Glomerular endothelial cell (primary cell): ENCODE measurements at places on chromosomes 12 and 14. TPM values are rescaled to one million over a fixed set of nuclear protein-coding genes. Genes with fewer than 3 reads are reported as not detected.

Gene KRT7
- 92.6 and 240 TPM in 2 replicates for total RNA-seq

Gene C12orf50
- total RNA-seq, result 0.12 TPM in 1 of 2 replicates, not detected in the other

Gene GPATCH2L
- total RNA-seq, result 52.1 and 58.7 TPM in 2 replicates

Gene SPIC
- total RNA-seq, result not detected in 2 replicates

Gene CISTR
- not detected in 2 replicates for total RNA-seq

Gene RAB3IP
- total RNA-seq, result 8.9 and 12.9 TPM in 2 replicates

Gene PGF
- 373 and 529 TPM in 2 replicates for total RNA-seq

Gene IGF1
- 0.06 and 0.39 TPM in 2 replicates for total RNA-seq

Gene HSP90B1
- 609 and 717 TPM in 2 replicates for total RNA-seq

Gene ALKBH2
- 6.1 and 12.1 TPM in 2 replicates for total RNA-seq

Gene AICDA
- total RNA-seq, result not detected in 2 replicates

Gene RBP5
- total RNA-seq, result 5.5 TPM in 1 of 2 replicates, not detected in the other

Gene OSBPL8
- total RNA-seq, result 50.5 and 55.0 TPM in 2 replicates

Gene INHBE
- total RNA-seq, result not detected in 2 replicates

Gene ITGB7
- not detected in 2 replicates for total RNA-seq

Gene TBC1D30
- 13.8 and 24.7 TPM in 2 replicates for total RNA-seq

Gene LACRT
- total RNA-seq, result not detected in 2 replicates

Gene TAS2R43
- total RNA-seq, result 1.3 TPM in 1 of 2 replicates, not detected in the other

Gene PTPRB
- total RNA-seq, result 58.9 and 147 TPM in 2 replicates

Gene ZBTB1
- total RNA-seq, result 31.0 and 34.2 TPM in 2 replicates
